B cell (primary cell): ENCODE measurements at places on chromosomes 1 and 21. TPM values are rescaled to one million over a fixed set of nuclear protein-coding genes. Genes with fewer than 3 reads are reported as not detected.

- no peak for DNase-seq
Observed at GRCh38 chr1:221877311-221877710, 135.4 kb upstream of the DUSP10 start.

DNA sequence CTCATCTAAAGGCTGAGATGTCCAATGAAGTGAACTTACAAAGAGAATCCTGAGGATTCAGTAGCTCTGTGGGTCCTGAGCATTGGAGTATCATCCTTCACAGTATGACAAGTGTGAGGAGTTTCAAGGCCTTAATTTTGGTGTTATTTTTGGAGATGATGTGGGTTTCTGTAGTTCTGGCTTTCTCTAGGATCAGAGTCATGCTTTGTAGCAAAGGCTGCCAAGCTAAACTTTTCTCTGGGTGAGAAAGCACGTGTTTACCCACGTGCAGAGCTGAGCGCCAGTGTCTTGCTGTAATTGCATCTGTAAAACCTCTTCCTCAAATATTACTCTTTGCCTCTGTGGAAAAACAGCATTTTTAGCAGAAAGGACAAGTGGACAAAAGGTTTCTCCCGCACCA, 387.8 kb upstream of the LYPLAL1 start:
- no peak for DNase-seq

DNA sequence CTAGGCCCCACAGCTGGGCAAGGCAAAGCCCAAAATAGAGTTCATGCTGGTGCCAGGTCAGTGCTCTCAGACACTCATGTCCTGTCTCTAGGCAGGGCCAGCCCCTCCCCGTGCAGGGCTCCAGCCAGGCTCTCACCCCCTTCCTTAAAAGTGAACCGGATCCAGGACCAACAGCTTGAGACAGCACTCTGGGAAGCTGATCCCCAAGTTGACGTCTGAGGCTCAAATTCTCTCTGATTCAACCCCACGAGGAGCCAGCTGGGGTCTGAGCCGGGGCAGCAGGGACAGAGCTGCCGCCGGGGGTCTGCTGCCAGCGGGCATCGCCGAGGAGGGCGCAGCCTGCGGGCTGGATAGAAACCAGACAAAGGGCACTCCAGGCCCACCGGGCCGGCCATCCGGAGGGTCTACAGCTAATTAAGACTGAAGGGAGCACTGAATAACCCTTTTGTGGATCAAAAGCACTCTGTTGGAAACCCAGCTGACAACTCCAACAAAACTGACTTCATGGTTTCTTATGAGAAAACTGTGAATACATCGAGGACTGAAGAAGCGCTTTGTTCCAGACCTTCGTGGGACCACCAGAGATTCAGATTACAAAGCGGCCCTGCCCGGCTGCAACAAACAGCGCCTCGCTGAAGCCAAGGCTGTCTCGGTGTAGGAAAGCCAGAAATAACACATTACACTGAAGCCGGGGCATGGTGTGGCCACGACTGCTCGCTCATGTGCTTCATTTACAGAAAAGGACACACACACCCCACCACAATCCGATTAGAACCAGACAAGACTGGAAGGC, 95.8 kb downstream of the PSMG1 start:
- DNase-seq: no peak

Gene INSRR
- not detected in 2 replicates for total RNA-seq

DNA sequence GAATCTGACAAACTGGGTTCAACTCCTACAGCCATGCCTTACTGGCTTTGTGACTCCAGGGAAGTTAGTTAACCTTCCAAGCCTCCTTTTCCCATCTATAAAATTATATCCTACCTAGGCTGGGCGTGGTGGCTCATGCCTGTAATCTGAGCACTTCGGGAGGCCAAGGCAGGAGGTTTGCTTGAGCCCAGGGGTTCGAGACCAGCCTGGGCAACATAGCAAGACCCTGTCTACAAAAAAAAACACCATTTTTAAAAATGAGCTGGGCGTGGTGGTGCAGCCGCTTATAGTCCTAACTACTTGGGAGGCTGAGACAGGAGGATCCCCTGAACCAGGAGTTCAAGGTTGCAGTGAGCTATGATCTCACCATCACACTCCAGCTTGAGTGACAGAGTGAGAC, 15.1 kb downstream of the CELF3 start:
- DNase-seq: no peak

Gene ELAPOR1
- total RNA-seq: 1.7 and 2.2 TPM in 2 replicates

Gene ATP1A4
- total RNA-seq: not detected in 2 replicates

DNA sequence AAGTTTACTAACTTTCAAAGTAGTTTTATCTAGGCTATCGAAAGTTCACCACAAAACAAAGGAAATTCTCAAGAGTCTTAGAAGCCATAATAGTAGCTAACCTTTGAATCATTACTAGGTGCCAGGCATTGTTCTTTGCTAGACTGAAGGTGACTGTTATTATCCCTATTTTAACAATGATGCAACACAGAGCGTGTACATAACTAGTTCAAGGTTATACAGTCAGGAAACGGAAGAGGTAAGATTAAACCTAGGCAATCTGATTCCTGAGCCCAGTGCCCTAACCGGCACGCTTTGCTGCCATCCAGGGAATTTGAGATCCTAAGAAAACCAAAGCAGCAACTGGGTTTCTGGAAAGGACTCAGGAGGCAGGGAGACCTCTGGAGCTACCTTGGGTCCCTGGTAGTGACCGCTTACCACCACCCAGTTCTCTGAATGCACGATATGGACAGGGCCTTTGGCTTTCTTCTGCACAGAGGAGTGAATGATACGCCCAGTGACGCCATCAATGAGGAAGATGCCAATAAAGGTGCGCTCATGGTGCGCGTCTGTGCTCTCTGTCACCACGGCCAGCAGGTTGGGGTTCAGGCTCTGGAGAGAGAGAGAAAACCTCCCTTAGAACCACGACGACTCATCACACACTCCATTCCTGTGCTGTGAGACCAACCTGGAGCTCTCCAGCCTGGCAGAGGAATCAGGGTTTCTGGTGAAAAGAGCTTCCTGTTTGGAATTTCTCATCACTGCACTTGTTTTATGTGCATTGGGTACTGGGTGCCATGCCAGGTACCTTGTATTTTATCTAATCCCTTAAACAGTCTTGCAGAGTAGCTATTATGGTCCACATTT, 13.1 kb upstream of the UBR4 start:
- no peak for DNase-seq

GRCh38 chr1:223429821-223430220, 36.6 kb downstream of the CCDC185 start:
- DNase-seq: no peak

Gene UTS2
- 5.0 and 5.5 TPM in 2 replicates for total RNA-seq

- peak; percentile 68 for DNase-seq
Observed at GRCh38 chr1:65068202-65069010, 79.6 kb upstream of the AK4 start.

Gene WNT3A
- not detected in 2 replicates for total RNA-seq

GRCh38 chr1:238898856-238899255, 487.5 kb upstream of the CHRM3 start:
- DNase-seq: no peak

Gene AADACL4
- not detected in 2 replicates for total RNA-seq

- no peak for DNase-seq
Observed at GRCh38 chr1:84597011-84597410, 22.8 kb upstream of the CTBS start.

Gene GLMP
- total RNA-seq: 21.2 and 21.3 TPM in 2 replicates

- DNase-seq: peak; percentile 9
Observed at GRCh38 chr1:106268070-106268469, 788.4 kb upstream of the PRMT6 start.

DNA sequence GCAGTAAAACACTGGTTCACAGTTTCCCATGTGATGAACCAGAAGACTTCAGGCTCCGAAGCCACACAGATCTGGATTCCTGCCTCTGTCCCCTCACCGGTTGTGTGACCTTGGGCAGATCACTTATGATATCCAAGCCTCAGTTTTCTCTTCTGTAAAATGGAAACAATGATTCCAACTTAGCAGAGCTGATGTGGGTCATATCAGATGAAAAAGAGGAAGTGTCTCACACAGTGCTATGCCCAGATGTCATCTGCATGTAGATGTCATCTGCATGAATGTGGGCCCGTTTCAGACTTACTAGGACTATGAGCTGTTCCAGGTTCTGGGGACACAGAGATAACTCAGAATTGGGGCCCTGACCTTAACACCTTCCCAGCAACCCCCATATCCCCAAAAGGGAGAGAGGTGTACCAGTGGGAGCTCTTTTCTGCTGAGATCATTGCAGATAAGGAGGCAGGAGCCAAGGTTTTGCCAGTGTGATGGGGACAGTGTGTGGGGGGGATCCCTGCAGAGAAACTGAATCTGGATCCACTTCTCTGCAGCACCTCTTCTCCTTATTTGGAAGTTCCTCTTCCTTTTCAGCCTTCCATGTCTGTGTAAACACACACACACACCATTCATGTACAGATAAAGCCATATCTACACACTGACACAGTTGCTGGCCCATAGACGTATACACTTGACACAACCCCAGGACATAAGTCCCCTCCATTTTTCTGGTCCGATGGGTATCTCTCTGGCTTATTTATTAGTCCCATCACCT, 5.0 kb upstream of the ADGRB2 start:
- DNase-seq: peak; percentile 60

DNA sequence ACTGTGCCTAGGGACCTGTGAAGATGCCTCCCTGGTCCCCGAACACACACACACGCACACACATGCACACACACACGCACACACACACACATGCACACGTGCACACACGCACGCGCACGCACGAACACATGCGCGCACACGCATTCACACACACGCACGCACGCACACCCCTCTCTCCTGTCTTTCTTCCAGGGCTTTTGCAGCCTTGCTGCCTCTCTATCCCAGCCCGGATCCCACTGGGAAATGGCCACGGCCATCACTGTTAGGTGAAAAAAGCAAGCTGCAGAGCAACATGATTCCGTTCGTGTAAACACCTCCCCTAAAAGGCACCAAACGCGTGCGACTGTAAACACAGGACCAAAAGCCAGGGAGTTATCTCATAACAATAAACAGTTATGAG, 39.7 kb downstream of the NKAIN1 start:
- no peak for DNase-seq

Gene FAAH
- 5.6 and 10.0 TPM in 2 replicates for total RNA-seq

DNA sequence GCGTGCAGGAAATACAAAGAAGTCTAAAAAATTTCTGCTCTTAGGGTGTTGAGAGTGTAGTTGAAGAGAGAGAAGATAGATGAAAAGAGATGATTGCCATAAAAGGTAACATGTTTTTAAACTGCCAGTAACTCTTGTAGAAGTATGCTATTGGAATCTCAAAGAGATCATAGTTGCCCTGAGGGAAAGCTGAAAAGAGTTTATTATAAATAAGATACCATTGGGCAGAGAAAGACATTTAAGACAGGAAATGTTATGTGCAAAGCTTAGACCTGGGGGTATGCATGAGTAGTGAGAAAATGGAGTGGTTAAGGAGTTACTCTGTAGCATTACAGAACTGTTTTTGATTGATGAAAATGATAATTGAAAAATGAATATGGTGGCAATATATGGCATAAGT, 17.6 kb downstream of the GABPA start:
- DNase-seq: no peak

GRCh38 chr1:40308036-40308727, 8.9 kb downstream of the COL9A2 start:
- DNase-seq: no peak

DNA sequence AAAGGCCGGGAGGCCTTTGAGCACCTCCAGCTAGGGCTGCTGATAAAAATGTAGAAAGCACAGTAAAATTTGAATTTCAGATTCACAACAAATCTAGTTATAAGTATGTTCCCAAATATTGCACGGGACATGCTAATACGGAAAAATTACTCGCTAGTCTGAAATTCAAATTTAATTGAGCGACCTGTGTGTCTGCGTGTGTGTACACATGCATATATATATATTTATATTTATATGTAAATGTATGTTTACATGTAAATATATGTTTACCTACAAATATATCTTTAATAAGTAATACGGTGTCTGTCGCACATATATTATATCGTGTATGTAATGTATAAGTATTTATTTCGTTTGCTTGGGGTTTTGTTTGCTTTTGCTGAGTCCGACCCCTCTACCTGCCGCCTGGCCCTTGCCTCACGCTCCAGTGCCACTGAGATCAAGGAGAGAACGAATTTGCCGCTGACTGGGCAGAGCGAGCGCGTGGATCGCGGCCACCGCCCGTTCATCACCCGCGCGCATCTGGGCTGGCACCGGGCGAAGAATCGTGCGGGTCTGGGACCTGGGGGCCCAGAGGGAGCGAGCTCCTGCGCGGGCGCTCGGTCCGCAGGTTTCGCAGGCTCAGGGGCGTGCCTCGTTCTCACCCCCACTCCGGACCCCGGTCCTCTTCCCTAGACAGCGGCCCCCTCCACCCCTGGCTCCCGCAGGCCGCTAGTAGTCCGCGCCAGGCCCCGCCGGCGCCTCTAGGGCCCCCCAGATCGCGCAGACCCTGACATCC, 534 bp upstream of the WRAP73 start:
- DNase-seq: peak; percentile 55

Gene ANGPTL3
- not detected in 2 replicates for total RNA-seq
